ENCODE measurements at places on chromosomes 1 and 21.

GRCh38 chr1:58727364-58727763 lies 27.5 kb upstream of the MYSM1 start:
- no peak for DNase-seq

- DNase-seq = peak; percentile 36
Observed at GRCh38 chr1:34858901-34859445, 576 bp downstream of the SMIM12 start.

- peak; percentile 37 for DNase-seq
Observed at GRCh38 chr1:91884459-91885212, 1.3 kb downstream of the TGFBR3 start.

GRCh38 chr1:81702903-81703302 lies 97.8 kb upstream of the ADGRL2 start:
- DNase-seq = no peak

DNA sequence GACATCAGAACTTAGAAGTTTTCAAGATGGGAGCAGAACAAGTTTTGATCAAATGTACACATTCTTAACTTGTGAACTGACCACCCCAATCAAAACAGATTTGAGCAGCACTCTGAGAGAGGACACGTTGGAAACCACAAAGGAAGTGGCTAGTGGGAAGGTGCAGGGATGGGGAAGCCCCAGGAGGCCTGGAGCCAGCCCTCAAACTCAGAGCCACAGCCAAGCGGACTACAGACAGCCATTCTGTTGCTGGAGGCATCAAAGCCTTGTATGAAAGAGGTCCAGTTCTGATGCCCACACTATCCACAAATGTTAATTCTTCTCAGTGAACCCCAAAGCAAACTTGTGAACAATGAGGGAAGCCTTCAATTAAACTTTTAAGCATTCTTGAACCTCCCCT lies 143.6 kb upstream of the RAB4A start:
- DNase-seq = no peak

DNA sequence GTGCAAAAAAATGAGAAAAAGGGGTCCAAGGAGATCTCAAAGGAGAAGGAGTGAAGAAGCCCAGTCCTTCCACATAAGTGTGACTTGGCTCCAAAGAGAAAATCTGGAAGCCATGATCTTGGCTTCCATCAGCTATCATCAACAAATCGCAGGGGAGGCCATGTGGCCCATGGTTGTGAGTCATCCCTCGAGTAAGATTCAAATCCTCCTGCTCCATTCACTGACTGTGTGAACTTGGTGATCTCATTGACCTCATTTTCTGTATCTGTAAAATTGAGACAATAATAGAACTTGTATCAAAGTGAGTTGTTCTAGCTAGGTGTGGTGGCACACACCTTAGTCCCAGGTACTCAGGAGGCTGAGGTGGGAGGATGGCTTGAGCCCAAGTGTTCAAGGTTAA lies 79.1 kb upstream of the OLIG2 start:
- DNase-seq = no peak

GRCh38 chr1:100866041-100866900 lies 28.4 kb downstream of the EXTL2 start:
- peak; percentile 25 for DNase-seq

DNA sequence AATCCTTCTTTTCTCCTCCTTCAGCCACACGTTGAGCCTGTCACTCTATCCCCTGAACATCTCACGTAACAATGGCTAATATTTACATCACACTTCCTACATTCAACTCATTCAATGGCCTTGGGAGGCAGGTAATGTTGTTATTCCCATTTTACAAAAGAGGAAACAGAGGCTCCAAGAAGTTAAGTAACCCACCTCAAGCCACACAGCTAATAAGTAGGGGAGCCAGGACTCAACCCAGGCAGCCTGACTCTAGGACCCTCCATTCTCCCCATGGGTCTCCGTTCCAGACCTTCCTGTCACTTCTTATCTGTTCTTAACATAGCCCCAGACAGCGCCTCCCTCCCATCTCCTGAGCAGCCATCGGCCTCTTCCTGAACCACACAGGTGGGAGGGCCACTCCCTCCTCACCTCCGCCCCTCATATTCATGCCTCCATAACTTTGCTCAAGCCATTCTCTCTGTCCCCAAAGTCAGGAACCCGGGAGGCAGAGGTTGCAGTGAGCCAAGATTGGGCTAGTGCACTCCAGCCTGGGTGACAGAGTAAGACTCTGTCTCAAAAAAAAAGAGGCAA lies 2.2 kb downstream of the PADI4 start:
- no peak for DNase-seq

GRCh38 chr1:174874331-174875053 lies 125.3 kb upstream of the CACYBP start:
- DNase-seq = no peak

GRCh38 chr1:37152491-37152890 lies 118.2 kb upstream of the GRIK3 start:
- DNase-seq = no peak

DNA sequence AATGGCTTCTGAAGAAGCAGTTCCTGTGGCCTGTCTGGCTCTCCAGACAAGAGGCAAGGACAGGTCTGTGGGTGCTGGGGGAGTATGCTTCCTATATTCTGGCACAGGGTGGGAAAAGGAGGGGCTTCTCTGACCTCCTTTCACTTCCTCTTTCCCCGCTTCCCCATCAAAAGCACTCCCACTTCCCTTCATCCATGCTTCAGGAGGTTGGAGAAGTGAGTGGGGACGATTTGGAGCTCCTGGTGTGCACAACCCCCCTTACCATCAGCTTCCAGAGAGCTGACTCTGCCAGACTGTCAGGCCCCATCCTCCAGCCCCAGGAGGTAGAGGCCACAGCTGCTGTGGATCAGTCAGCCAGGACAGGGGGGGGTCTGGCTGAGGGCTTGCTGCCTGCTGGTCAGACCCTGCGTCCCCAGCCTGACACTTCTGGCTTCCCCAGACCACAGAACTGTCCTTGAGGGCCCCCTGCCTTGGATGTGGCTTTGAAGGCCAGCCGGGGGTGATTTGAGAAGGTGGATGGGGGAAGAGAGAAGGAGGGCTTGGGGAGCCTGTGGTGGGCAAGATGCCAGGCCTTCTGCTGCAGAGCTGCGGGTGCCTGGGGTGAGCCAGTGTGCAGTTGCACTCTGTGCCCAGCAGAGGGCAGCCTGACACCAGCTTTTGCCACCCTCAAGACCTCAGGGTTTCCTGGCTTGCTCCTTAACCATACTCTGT lies 21.5 kb upstream of the TMEM222 start:
- DNase-seq = peak; percentile 78

- DNase-seq = no peak
Observed at GRCh38 chr21:38310646-38311485, 54.1 kb downstream of the KCNJ15 start.

GRCh38 chr1:204333427-204333826 lies 26.3 kb downstream of the PLEKHA6 start:
- no peak for DNase-seq

DNA sequence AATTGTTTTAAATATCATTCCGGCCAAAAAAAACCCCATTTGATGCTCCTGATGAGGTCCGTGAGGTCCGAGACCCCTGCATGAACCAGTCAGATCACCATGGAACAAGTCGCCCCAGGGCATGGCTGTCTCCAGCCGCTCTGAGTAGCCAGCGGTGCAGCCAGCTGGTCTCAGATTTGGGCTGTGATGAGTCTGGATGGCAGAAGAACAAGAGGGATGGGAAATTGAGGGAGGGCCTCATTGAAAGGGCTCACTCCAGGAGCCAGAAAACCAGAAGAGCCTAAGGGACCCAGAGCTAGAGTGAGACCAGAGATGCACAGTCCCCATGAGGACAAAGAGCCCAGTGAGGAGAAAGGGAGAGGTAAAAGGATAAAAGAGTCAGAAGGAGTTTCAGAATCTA lies 174.0 kb downstream of the TOMM20 start:
- no peak for DNase-seq

- DNase-seq = no peak
Observed at GRCh38 chr1:167095368-167095767, 1.5 kb downstream of the STYXL2 start.

GRCh38 chr1:243316366-243316989 lies 60.6 kb downstream of the SDCCAG8 start:
- DNase-seq = no peak

GRCh38 chr1:167627865-167628641 lies 2.0 kb upstream of the RCSD1 start:
- DNase-seq = peak; percentile 82

DNA sequence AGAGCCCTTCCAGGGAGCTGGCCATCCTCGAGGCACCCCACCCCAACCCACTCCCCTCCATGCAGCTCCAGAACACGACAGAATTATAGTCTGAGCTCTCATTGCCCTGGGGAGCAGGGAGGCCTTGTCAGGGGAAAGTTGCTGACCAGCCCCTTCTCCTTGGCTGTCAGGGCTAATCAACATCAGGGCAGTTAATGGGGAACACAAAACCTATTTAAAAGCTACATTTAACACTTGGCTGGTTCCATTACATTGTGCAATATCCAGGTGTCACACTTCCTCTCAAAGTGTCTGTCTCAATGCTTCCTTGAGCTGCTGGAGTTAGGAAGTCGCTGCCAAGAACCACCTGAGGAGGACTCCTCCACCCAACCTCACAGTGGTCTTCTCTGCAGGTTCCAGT lies 111.8 kb upstream of the GRIK3 start:
- DNase-seq = no peak

DNA sequence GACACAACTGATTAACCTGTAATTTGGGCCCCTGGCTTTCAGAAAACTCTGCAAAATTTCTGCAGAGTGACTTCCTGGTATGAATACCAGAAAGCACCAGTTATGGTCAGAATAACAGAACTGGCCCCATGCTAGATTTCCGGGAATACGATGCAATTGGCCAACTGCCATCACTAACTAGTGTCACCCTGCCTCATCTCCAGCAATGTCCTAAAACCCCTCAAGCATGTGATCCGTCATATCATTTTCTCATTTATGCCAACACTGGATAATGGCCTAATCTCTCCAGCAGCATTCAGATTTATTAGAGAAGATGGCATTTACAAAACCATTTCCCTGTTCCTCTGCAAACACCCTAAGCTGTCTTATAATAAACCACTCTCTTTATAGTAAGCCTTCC lies 15.4 kb downstream of the KAZN start:
- DNase-seq = no peak

DNA sequence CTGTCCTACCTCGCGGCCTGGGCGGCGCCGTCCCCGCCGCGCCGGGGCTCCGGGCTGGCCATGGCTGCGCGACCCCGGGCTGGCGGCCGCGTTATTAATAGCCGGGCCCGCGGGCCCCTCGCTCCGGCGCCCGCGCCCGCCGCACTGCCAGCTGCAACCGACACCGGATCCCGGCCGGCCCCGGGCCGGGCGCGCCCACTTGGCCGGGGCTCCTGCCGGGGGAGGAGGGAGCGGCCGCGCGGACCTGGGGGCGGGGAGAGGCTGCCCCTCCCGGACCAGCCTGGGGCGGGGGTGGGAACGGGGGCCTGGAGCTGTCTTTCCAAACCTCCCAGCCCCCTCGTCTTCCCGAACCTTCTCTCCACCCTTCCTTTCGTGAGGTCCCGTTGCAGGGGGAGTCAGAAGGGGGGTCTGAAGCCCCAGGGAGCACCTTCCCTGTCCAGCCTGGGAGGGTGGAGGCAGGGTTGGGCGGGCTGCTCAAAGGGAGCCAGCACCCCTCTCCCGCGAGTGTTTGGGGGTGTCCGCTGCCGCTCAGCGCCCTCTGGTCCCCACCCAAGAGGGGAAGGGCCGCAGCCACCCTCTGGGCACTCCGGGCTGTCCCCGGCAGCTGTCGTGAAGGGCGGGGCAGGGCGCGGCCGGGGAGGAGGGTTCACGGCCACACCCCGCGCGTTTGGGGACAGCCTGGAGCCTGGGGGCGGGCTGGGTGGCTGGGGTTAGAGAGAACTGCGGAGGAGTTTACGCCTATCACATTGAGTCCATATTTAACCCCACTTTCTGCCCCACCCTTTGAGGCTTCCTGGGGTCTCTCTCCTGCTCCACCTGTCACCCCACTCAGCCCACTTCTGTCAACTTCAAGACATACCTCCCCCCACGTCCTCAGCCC lies at the start of gene SYNC:
TSS of gene SYNC (minus strand) at position 172 of the 880 bp plus-strand sequence. CDS start at position 62, 110 bp downstream.
- no peak for DNase-seq

GRCh38 chr1:76868154-76868882 lies 1.0 kb downstream of the ST6GALNAC5 start:
- no peak for DNase-seq

GRCh38 chr1:34140011-34140676 lies 24.9 kb downstream of the CSMD2 start:
- DNase-seq = no peak

- no peak for DNase-seq
Observed at GRCh38 chr21:43331962-43332828, 94.7 kb downstream of the SIK1 start.

GRCh38 chr1:55868026-55868425 lies 652.9 kb upstream of the USP24 start:
- no peak for DNase-seq

GRCh38 chr1:228060458-228061190 lies 21.9 kb upstream of the ARF1 start:
- DNase-seq = no peak

GRCh38 chr1:36908096-36908495 lies 126.2 kb downstream of the GRIK3 start:
- no peak for DNase-seq

DNA sequence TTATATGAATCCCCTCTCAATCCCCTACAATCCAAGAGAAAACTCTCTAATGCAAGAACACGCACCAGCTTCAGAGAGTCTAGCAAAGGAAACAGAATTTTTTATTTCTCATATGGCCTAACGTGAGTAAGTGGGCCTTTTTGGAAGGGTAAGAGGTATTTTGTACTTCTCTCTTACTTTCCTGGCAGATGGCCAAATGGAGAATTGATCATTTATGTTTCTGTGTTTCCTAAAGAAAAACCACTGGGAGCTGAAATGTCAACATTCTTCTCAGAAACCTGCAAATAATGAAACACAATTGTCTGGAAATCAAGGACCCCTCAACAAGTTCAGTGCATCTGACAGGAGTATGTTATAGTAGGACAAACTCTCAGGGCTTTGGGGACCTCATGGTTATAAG lies 176.4 kb upstream of the C8B start:
- DNase-seq = no peak

DNA sequence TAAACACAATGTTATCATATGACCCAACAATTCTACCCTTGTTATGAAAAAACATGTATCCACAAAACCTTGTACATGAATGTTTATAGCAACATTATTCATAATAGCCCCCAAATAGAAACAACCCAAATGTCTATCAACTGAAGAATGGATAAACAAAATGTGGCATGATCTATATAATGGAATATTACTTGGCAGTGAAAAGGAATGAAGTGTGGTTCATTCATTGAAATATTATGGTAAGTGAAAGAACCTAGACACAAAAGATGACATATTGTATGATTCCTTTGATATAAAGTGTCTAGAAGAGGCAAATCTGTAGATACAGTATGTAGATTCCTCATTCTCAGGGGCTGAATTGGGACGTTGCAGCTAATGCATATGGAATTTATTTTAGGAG lies 151.2 kb downstream of the KIF26B start:
- no peak for DNase-seq

Data from CD4-positive, alpha-beta T cell treated with Interleukin-15 for 4 hours (primary cell).